ENCODE measurements at places on chromosomes 4 and X.
A peak's percentile ranks its signal among the peaks of the same experiment; 100 is the strongest.

GRCh38 chr4:8182858-8183725, 16.0 kb upstream of the SH3TC1 start:
- no peak for DNase-seq

- DNase-seq, result no peak
Observed at GRCh38 chrX:110578270-110578669, 217.3 kb downstream of the CHRDL1 start.

DNA sequence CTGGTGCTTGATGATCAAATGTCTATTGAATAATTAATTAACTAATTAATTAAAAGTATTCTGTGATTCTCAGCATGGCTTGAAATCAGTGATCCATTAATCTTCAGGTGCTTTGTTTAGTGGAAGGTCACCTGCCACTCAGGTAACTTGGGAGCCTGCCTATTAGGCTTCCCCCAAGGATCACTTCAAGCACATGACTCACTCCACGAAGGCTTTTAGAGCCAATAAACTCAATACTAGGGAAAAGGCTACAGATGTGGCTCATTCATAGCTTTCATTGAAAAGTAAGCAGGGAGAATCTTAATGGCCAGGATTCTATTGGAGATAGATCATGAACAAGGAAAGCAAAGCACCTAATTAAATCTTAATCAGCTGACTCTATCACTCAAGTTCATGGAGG, 21.3 kb downstream of the AREG start:
- DNase-seq, result no peak

- DNase-seq, result no peak
Observed at GRCh38 chrX:30863974-30864373, 25.1 kb downstream of the TAB3 start.

DNA sequence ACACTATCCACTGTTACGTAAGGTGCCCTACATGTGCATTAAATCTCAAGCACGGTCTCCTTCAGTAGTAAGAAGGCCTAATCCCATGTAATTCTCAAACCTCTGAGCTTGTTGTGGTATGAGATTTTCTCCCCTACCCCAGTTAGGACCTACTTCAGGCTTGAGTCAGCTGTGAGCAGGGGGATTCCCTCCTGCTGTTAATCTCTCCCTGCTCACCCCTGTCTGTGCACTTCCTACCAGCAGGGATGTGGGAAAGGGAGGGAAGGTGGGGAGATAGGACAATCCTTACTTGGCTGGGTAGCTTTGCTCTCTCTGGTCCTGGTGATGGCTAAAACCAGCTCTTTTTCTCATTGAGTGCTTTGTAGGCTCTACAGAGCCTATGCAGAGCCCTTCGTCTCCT, 60.8 kb downstream of the PALLD start:
- no peak for DNase-seq

GRCh38 chr4:64713256-64713840, 304.1 kb upstream of the TECRL start:
- DNase-seq, result no peak

DNA sequence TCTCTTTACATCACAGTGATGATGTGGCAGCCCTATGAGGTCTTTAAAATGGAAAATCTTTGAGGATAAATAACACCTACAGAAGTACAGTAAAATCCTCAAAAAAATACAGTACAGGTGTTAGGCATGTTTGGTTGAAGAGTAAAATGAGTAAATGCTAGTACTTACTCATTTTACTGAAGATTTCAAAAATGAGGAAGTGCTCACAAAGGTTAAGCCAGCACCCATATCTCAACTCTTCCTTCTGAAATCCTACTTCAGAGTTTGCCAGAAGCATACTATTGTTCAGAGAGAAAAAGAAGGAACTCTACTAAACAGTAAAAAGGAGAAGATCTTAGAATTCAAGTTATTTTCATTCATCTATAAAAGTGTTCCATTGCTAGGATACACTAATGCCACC, 130.9 kb downstream of the CBR4 start:
- DNase-seq, result no peak

DNA sequence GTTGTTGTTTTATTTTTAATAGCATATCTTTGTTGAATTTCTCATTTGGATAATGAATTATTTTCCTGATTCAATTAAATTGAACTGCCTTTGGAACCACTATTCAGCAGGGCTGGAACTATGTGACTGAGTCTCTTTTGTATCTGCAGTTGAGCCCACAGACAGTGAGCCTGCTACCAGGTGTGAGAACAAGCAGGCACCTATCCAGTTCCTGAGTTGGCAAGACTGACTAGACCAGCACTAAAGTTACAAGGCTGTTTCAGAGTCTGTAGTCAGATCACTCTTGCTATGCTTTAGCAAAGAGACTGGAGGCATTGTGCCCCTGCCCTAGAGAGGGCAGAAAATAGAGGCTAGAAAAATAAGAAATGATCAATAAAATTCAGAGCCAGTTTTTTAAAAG, 237.3 kb upstream of the GRID2 start:
- no peak for DNase-seq

DNA sequence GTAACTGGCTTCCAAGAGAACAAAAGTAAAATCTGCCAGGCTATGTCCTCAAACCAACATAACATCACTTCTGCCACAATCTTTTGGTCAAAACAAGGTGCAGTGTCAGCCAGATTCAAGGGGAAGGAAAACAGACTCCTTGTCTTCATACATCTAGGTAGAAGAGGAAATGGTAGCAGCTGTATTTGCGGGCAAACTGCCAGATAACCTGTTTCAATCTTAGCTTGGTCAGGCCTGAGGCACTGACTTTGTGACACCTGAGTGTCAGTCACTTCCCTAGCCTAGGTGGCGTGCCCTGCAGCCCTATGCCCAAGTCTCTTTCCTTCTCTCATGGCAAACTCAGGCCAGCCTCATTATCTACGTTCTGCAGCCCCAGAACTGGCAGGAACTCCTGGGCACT, 146.2 kb upstream of the JADE1 start:
- no peak for DNase-seq

GRCh38 chrX:2829469-2830246, 928 bp downstream of the GYG2 start:
- no peak for DNase-seq

GRCh38 chrX:15525664-15526416, 25.2 kb downstream of the BMX start:
- DNase-seq, result no peak

DNA sequence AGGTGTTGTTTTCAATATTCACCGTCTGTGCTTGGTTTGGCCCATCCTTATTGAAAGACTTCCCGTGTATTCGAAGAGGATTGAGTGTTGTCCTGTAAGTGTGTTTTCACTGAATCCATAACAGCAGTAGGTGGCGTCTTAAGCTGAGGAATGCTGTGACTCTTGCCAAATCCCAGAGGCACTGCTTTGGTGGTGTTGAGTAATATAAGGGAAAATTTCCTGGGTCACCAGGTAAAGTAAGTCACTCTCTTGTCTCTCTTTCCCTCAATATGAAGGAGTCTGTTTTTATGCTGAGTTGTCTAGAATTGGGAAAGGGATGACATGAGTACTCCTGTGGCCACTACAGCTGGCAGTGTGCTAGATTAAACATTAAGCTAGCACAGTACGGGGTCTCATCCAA, 146.7 kb upstream of the ZXDB start:
- DNase-seq, result no peak

DNA sequence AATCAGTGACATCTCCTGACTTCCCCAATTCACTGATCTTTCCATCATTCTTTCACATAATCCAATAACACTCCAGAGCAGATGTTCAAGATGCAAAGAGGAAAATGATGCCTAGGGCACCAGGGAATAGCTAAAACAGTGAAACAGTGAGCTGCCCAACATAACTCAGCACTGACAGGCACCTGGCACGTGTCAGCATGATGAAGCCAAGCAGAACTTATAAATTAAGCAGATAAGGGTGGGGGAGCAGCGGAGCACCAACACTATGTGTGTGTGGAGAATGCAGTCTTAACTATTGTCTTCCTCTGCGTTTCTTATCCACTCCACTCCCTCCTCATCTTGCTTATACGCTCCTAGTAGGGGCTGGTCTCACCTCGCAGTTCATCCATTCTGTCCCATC, 89.4 kb downstream of the AMMECR1 start:
- DNase-seq, result no peak

- no peak for DNase-seq
Observed at GRCh38 chr4:10741961-10742699, 57.6 kb upstream of the CLNK start.

GRCh38 chr4:2412885-2413716, 5.3 kb downstream of the ZFYVE28 start:
- peak; percentile 87 for DNase-seq

DNA sequence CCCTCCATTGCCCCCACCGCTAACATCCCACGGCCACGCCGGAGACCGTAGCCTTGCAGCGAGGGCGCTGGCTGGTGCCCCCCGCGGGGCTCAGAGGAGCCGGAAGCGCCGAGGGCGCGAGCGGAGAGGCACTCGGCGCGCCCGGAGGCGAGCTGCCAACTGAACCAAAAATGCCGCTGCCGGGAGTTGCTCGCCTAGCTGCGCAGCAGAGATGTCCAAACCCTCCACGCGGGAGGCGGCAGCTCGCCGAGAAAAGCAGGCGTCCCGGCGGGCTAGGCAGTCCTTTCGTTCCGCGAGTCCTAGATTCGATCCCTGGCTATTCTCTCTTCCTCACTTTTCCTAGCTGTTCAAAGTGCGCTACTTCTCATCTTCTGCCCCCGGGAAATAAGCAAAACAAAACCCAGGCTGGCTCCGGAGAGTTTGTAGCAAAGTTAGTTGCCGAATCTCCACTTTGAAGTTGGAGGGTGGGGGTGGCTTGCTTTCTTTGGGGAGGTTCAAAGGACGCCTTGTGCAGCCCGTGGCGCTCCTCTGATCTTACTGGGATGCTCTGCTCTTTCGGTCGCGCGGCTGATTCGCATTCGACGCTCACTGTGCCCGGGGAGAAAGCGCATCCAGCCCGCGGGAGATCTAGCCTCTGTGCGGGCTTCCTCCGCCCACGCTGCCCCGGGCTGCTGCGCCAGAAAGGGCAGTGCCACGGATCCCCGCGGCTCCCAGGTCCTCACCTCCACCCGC, 723 bp downstream of the NKX6-1 start:
- DNase-seq, result peak; percentile 49

DNA sequence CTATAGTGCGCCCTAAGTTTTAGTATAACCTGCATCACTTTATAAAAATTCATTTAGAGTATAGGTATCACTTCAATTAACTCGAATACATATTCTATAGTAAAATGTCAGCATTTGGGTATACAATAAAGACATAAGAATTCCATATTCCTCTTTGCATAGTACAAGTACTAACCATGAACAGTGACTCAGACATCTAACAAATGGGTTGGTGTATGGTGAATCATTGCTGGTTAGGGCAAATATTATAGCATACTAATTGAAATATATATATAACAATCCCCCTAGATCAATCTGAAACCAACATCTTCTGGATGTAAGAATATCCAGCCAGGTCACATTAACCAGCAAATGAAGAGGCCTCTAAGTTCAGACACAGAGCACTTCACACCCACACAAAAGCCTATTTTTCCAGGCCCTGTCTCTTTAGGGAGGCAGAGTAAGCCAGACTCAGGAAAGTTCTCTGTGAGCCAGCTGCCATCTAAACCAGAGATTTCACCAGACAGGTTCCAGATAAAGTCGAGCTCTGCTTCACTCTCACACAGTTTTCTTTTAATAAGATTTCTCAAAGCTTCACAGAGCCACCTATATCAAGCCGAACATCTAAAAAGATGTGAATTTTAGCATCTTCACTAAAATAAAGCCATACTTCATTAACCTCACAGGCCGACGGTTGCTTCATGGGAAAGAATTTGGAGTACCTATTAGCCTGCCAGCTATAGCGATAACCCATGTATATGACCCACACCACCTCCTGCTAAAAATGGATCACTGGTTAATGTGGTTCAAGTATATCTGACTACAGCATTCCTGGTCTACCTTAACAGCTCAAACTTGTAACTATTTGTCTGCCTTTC, 200.0 kb upstream of the FTHL17 start:
- DNase-seq, result no peak

- DNase-seq, result no peak
Observed at GRCh38 chrX:2901367-2902036, 27.6 kb downstream of the ARSD start.

DNA sequence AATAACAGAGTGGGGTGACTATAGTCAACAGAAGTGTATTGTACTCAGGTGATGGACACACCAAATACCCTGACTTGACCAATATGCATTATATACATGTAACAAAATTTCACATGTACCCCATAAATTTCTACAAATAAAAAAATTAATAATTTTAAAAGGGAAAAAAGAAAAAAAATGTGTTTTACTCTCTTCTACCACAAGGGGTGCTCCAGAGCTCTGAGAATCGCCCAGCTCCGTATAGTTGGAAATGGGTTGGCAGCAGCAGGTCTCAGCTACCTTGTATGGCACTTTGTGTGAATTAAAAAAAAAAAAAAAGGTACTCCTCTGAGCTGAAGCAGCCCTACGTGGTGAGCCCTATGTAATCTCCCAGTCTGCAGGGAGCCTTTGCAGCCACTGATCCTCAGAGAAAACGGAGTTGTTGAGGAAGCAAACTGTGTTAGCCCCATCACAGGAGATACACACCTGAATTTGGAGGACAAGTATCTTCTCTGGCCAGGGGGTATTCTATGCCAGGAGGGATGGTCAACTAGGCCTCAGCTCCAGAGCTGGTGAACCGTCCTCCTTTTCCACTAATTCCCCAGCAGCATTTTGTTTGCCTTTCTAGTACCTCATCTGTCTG, 17.2 kb upstream of the POLA1 start:
- no peak for DNase-seq

- DNase-seq, result no peak
Observed at GRCh38 chr4:118842055-118842454, 6.1 kb upstream of the SEC24D start.

GRCh38 chr4:119659576-119659975, 31.0 kb upstream of the PDE5A start:
- DNase-seq, result no peak

DNA sequence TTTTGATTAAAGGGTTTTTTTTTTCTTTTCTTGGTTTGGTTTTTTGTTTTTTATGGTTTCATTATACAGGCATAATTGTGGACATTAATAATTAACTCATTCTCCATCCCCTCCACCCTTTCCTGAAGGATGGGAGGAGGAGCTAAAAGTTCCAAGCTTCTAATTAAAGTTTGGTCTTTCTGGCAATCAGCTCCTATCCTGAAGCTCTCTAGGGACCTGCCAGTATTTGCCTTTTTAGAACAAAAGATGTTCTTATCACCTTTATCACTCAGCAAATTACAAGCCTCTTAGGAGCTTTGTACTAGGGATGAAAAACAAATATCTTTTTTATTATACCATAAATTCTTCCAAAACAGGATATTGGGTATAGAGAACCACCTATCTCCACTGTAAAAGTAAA, 589.8 kb downstream of the PDHA2 start:
- no peak for DNase-seq

DNA sequence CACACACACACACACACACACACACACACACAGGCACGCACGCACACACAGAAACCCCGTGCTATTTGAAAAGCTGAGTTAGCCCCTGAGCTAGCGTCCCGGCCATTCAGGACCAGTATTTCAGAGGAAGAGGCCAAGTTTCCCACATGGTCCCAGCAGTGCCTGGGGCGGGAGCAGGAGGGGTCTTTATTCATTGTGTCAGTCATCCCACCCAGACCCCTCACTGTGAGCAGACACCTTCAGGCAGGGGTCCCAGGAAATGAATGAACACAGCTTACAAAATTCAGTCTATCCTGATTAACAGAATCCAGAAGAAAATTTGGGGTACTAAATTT, 58.1 kb downstream of the ZFYVE28 start:
- no peak for DNase-seq
